ENCODE measurements at places on chromosomes 6 and 20. TPM values are rescaled to one million over a fixed set of nuclear protein-coding genes. Genes with fewer than 3 reads are reported as not detected.

DNA sequence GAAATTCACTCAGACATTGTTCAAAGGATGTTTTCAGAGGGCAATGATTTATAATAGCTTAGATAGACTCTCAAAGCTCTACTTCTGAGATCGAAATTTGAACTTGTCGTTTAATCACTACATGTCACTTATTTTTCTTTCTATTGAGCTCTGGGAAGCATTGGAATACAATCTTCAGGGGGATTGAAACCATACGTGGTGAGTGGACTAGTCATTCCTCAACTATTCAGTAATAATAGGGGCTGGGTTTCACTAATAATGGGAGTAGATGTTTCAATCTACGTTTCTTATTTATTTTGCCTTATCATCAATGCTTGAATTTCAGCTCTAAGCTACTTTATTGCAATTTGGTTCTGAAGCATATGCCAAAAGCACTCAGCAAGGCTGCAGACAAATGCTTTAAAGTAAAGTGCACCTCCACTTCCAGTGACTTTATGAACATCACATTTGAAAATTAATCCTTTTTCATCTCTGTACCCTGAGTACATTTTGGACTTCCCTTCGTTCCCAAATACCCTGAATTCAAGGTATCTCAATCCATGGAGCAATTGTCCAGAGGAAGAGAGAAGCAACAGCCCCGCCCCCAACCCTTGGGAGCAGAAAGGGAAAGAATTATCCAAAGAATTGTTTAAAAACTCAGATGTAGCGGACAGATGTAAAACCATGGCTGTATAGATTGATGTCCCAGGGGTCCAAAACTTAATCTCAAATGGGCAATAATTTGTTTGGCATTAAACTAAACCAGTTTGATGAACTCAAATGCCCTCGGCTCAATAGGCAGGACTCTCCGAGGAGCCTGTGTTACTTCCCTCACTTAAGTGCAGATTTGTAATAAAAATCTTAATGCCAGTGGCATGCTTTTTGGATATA, 68.1 kb downstream of the HFE start:
- DNase-seq: peak; percentile 61

DNA sequence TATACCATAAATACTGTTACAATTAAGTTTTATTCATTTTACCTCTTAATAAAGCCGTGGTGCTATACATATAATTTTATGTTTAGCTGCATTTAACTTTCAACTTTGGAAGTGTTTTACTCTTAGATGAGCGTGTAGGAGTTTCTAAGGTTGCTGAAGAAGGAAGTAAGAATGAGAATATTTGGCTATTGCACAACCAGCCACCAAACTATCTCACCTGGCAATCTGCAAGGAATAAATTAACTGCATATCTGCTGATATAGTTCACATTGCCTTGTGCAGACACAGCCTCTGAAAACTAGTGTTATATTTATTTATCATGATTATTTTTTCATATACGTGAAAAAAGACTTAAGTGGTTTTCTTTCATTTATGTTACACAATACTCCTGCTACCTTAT, 230.4 kb downstream of the PLCB1 start:
- no peak for DNase-seq

GRCh38 chr6:134662077-134662700, 287.7 kb downstream of the ALDH8A1 start:
- no peak for DNase-seq

- DNase-seq: no peak
These were observed 40.1 kb upstream of the SLC16A10 start for GRCh38 chr6:111047244-111047643.

GRCh38 chr6:113903666-113904330, 46.7 kb downstream of the MARCKS start:
- peak; percentile 67 for DNase-seq

DNA sequence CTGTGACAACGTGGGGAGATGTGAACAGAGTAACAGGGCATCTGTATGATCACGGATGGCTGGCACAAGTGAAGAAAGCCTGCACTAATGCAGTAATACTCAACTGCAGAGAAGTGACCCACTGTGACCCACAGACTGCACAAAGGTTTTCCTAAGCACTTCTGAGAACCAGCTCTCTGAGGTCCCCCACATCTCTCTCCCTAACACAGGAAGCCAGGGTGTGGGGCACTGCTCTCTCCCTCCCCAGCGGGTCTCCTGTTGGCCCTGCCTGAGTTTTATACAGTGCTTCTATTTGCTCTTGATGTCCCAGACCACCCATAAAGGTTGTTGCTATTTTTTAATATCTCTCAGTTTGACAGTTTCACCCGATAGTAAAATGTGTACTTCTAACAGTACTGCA, 11.3 kb downstream of the APMAP start:
- DNase-seq: no peak

GRCh38 chr6:170091000-170091638, 199.8 kb downstream of the DLL1 start:
- DNase-seq: no peak

CRISP2 gene
- 0.06 TPM for polyA plus RNA-seq

GRCh38 chr20:25145131-25145530, 50.4 kb upstream of the ENTPD6 start:
- no peak for DNase-seq

GRCh38 chr6:20955751-20956150, 421.5 kb downstream of the CDKAL1 start:
- DNase-seq: no peak

- DNase-seq: no peak
These were observed 14.0 kb downstream of the DEFB132 start for GRCh38 chr20:271528-271927.

DNA sequence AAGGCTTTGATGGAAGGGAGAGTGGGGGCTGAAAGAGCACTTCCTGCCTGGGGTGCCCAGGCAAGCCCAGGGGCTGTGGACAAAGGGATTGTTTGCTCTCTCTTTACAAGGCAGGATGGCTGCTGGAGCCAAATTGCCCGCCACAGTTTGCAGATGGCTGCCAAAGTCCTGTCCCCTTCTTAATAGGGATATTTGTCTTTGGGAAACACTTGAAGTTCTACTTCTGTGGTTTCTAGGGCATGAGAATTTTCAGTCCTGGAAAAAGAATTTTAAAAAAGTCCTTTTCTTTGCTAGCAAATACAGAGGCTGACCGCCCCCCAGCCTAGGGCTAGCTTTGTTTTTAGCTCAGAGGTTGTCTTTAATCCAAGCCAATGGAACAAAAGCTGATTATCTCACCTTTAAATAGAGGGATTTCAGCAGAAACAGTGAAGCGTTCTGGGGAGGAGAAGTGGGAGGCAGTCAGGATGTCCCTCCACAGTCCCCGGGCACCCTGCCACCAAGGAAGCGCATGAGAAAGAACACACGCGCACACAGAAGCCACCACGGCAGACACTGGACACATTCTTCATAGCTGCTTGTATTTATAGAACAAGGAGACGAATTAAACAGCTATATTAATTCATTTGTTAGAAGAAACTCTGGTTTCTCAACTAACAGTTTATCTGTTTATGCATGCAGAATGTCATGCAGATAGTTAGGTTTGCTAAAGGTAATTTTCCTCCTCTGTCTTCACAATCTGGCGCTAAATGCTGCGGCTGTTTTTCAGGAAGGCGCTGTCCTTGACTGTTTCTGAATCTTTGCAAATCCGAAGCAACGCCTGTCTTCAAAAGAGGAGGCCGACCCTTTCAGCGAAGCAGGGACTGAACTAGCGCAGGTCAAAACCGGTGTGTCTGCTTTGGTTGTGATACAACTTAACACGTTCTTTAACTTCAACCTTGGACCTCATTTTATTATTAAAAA, 736.9 kb downstream of the QKI start:
- no peak for DNase-seq

ERVFRD-1 gene
- polyA plus RNA-seq: 0.78 TPM

DNA sequence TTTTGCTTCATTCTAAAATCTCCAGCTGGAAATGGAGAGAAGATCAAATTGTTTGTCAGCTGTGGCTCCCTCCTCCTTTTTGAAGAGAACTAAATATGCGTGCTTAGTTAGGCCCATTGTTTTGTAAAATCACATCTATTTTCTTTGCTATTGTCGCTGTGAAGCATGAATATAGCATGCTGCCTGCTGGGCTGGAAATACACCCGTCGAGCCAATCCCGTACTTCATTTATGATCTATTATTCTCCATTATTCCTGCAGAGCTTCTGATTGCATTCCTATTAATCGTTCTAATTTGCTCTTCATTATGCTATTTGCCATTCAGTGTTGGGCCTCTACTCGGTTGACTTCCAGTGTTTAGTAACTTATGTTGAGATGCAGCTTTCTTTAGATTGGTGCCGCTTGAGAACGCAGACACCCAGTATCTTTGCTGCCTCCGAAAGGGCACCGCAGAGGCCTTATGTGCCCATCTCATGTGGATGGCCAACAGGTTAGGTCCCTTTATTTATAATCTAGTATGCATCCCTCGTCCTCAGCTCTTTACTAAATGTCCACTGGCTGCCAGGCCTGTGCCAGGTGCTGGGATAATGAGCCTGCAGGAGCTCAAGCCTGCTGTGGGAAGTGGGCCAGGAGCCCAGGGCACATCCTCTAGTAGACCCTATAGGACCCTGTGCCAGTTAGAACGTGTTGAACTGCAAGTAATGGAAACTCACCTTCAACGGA, 45.6 kb downstream of the FAM50B start:
- DNase-seq: no peak

DNA sequence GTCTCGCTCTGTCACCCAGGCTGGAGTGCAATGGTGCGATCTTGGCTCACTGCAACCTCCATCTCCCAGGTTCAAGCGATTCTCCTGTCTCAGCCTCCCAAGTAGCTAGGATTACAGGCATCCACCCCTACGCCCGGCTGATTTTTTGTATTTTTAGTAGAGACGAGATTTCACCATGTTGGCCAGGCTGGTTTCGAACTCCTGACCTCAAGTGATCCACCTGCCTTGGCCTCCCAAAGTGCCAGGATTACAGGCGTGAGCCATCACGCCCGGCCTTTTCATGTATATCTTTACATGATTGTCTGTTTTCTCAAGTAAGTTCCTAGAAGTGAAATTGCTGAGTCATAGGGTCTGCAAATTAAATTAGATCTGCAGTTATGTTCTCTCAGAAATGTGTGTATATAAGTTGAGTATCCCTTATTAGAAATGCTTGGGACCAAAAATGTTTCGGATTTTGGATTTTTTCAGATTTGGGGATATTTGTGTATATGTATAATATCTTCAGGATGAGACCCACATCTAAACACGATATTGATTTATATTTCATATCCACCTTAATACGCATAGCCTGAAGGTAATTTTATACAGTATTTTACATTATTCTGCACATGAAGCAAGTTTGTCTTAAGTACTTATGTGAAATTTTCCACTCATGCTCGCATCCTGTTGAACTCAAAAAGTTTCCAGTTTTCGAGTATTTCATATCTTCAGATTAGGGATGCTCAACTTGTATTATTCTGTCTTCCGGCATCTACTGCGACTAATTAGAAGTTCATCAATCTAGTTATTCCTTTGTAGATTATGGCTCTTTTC, 40.4 kb downstream of the TAB2 start:
- DNase-seq: no peak

- peak; percentile 43 for DNase-seq
These were observed 89.1 kb upstream of the PHACTR3 start for GRCh38 chr20:59515013-59515905.

CLPSL2 gene
- polyA plus RNA-seq: not detected

- DNase-seq: no peak
These were observed 29.0 kb downstream of the CHMP4B start for GRCh38 chr20:33840160-33840559.

TOX2 gene
- polyA plus RNA-seq: 2.3 TPM

DNA sequence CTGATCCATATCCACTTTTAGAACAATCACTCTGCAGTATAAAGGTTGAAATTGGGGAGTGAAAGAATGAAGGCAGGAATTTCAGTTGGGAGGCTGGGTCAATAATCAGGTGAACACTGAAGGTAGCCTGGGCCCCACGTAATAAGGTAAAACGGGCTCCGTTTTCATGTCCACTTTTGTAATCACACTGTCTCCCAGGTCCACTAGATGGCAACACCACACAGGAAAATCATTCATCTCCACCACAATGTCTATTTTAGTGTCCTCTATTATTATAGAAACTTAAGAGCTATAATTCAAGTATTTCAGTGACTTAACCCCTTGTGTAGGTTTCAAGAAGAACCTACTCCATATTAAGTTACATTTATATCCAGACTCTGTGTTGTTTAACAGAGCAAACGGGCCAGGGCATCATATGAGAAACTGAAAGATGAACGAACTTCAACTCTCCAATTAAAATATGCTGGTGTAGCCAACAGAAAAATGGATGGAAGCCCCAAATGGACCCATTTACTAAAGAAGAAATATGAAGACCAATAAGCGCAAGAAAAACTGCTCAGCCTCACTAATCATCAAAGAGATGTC, 45.9 kb upstream of the MC3R start:
- DNase-seq: no peak

GRCh38 chr20:9677100-9677623, 161.7 kb downstream of the PAK5 start:
- no peak for DNase-seq

METTL24 gene
- polyA plus RNA-seq: 2.0 TPM

- peak; percentile 51 for DNase-seq
These were observed 686 bp downstream of the TMEM170B start for GRCh38 chr6:11538052-11538818.

TMEM30A gene
- 61.6 TPM for polyA plus RNA-seq

DNA sequence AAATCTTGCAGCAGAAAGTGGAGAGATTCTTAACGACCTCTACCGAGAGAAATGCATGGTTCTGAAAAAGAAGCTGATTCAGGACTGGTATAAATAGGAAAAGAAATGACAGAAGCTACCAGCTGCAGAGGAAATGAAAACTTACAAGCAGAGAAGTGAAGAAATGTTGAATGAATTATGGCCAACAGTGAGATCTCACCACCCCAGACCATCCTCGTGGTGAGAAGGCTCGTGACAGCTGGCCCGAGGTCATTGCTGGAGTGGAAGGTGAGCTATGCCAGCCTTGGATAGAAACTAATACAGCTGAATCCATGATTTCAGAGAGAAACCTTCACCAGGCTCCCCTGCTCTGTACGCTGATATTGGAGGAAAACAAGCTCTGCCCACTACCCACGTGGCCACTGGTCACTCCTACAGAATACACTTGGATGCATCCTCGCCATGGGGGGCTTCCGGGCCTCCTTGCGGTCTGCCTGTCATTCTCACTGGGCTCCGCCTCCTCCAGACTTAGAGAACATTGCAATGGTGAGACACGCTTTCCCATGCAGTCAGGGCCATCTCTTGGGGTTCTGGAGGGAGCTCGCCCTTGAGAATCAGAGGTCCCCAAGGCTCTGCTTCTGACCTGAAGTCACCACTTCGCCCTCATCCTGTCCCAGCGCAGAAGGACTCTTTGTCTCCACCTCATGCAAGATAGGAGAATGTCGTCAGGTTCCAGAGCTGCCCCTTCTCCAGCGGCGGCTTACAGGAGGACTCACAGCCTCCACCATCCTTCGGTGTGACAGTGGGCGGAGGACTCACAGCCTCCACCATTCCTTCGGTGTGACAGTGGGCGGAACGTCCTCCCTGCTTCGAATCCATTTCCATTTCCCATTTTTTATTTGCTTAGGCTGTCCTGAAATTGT, 10.6 kb upstream of the TUBB2B start:
- no peak for DNase-seq

GRCh38 chr6:151536188-151536479, 42.3 kb downstream of the CCDC170 start:
- DNase-seq: no peak

Measured in ovary (tissue), 10 donors.